Stimulated activated CD4-positive, alpha-beta T cell treated with anti-CD3 and anti-CD28 coated beads, Interleukin-4, amount 100 ng/mL, for 24 hours (primary cell): ENCODE measurements at places on chromosomes 7 and 10.

DNA sequence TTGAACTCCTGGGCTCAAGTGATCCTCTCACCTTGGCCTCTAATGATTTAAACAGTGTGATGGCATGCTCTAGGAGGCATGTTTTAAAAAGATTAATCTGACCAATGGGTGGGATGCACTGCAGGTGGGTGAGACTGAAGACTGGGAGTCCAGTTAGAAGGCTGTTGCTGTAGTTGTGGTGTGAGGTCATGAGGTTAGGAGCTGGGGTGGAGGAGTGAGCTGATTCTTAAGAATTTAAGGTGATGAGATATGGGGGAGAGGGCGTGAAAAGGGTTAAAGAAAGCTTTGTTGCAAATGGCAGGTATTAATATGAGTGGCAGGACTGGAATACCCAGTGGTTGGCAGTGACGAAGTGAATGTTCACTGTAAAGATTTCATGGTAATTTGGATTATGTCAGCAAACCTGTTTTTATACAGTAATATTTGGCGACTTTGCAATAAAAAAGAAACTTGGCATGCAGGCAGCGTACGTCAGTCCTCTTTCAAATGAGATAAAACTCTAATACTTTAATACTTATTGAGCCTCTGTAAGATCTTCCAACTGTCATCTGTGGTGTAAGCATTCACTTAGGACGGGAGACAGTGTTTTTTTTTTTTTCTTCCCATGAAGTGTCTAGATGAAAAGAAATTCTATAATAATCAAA, 72.8 kb upstream of the MTPN start:
- DNase-seq: no peak

GRCh38 chr10:65754112-65754511, 1171.7 kb upstream of the LRRTM3 start:
- DNase-seq: no peak

DNA sequence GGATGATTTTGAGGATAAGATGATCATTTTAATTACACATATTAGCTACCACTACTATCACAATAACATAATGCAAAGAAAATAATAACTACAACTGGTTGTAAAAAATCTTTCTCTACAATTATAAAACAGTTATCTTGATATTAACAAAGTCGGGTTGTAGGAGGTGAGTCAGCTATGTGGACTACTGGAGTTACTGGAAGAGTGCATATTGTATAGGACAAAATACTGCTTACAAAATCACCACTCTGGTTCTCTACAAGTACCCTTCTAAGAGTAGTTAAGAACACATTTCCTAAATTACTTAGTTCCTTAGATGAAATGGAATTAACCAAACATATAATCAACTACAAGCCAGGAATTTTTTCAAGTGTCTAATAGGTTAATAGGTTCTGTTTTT, 74.1 kb downstream of the HYCC1 start:
- no peak for DNase-seq

DNA sequence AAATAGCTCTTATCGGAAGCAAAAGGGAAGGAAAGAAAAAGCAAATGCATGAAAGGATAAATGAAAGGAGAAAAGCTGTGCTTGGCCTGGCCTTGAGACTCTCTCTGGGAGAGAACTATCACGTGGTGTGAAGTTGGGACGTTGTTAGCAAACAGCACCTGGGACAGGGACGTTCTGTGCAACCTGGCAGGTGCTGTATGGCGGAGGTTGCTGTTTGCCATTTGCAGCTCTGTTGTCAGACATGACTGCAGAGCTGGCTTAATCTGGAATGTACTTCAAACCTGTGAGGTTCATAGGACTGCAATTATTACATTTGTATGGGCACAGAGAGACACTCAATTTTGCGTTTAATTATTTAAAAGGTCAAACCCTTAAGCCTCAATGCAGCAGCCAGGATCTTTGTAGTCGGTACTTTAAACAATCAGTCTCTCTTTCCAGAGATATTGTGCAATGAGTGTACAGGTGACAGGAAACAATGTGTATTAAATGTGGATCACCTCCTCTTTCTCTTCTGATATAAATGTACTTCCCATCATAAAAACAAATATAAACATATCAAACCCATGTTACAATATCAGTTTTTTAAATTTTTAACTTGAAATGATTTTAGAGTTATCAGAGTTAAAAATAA, 800.5 kb upstream of the KCND2 start:
- no peak for DNase-seq

DNA sequence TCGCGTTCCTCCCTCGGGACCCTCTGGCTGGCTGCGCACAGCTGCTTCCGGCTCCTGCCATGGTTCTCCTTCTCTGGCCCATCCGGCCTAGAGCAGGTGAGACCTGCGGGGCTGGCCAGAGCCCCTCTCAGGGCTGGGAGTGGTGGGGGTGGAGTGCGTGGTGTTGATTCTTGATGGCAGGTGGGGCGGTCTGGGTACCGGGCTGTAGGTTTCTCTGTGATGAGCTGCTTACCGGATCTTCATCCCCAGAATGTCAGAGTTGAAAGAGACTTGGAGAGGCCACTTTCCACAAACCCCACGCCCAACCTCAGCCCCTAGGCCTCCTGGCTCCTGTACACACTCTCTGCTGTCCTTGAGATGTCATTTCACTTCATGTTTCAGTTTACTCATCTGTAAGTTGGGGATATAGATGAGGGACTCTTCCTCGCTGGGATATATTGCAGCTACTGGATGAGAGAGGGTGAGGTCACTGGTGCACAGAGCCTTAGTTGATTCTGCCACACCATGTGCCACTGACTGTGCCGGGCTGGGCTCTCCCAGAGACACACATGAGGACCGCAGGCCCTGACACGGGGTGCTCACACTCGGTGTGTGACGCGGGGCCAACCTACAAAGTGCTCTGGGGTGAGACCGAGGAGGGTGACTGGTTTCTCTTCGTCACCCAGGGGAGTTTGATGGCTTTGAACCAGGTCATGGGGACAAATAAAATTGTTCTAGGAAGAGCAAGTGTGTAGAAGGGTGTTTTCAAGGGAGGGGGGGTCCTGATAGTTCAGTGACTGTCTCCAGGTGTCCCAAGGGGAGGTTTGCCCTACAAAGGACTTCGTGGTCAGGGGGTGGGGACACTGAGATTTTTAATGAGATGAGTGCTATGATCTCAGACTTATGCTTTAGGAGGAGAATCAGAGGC, 29.5 kb downstream of the ZNF775 start:
- DNase-seq: no peak

GRCh38 chr7:46776790-46777189, 805.1 kb downstream of the TNS3 start:
- no peak for DNase-seq

- DNase-seq: no peak
Measured at GRCh38 chr7:127993987-127994386, 37.2 kb downstream of the LRRC4 start.

DNA sequence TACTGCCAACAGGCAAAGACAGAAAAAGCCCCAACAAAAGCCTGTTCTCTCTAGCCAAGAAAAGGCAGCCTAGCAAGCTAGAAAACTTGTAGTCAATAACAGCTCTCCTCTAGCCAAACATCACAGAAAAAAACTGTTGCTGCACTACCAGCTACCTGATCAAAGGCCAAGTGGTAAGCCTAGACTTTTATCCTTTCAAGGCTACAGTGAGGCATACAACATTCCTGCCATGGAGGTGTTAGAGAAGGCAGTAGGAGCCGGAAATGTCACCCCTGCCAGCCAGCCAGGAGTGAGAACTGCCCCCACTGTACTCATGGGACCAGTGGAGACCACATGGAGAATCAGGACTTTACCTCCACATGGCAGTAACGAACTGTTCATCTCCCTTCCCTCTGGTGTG, 31.2 kb downstream of the CCDC126 start:
- DNase-seq: no peak

DNA sequence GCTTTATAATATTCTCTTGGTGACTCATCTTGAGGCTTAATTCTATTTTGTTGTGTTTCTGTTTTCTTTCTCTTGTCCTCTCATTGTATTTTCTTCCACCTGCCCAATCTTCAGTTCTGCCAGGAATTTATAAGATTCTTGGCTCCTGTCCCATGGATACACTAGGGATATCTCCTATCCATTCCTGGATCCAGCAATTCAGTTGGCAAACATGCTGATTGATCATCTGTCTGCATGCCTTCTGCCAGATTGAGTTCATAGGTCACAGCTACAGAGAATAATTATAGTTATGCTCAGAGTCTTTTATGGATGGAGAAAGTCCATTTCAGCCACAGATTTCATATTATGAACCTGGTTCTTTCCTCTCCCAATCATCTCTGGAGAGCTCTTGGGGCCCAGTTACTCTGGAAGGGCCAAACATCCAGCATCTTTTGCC, 140.4 kb upstream of the MAGI2 start:
- no peak for DNase-seq

DNA sequence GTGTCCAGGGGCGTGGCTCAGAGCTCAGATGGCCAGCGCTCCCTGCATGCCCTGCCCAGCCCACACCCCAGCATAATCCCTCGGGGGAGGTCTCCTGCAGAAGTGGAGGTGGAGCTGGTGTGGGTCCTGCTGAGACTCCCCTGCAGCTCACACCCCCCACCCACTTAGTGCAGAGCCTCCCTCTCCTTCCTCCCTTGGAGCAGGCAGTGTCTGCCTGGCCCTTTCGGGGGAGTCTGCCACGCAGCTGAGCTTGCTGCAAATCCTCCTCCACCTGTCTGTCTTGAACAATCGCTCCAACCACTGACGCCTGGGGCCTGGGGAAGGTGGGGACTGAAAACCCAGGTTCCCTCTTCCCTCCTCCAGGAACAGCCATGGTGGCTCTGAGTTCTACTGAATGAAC, 219.7 kb upstream of the PPP2R2D start:
- no peak for DNase-seq

GRCh38 chr7:35037211-35037525, at the start of gene DPY19L1:
TSS of gene DPY19L1 (minus strand) at chr7:35037485. CDS start at chr7:35037394, 91 bp downstream.
- DNase-seq: no peak

DNA sequence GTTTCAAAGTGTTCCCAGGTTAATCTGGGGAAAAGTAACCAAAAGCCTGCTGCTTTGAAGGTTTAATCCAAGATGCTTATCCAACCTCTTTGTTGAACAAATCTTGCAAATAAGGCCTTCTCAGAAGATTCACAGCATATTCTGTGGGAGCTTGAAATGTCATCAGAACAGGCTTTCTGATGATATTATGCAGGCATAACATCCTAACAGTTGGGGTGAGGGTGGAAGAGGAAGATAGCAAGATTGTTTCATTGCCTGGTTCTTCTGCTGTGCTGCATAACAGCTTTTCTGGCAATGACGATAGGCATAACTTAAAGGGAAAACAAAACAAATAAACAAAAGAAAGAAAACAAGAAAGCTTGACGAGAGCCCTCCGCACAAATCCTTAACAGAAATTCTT, 217.4 kb downstream of the PHF14 start:
- DNase-seq: no peak

- DNase-seq: no peak
Measured at GRCh38 chr10:125679436-125679835, 3.5 kb downstream of the TEX36 start.

- no peak for DNase-seq
Measured at GRCh38 chr10:19154375-19154774, 105.8 kb downstream of the MALRD1 start.

DNA sequence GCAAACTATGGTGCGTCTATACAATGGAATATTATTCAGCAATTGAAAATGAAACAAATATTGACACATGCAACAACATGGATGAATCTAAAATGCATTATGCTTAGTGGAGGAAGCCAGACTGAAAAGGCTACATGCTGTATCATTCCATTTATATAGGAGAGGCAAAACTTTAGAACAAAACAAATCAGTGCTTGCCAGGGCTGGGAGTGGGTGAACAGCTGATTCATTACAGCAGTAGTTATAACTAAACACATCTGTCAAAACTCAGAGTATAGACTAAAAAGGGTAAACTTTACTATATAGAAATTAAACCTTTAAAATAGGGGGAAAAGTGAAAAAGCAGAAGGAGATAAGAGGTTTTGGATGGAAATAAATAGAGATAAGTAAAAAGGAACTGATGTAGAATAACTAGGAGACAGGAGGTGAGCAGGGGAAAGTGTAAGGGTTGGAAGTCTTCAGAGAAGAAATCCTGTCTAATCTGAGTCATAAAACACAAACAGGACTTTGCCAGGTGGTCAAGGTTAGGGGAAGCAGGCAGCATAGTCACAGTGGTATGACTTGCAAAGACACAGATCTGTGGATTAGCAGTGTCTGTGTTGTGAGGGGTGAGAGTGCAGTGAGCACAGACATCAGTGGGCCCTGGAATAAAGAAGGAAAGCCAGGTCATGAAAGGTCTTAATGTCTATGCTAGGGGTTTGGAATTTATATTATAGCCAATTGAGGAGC, 349.8 kb downstream of the PHTF2 start:
- no peak for DNase-seq

DNA sequence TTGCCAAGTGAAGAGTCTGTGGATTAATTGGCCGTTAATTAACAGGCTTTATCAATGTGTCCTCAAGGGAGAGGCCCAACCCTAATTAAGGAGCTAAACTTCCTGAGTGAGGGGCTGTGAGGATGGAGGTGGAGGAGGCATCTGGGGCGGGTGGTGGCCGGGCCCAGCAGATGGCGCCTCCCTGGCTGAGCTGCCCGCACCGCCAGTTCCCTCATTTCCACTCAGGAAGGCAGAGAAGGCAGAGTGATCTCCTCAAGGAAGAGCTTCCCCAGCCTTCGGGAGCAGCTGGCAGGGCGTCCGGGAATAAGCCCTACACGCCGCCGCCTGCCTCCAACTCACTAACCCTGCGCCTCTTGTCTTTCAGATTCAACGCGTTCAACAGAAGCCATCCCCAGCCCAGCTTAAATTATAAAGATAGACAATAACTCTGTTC, 112.2 kb downstream of the CYTH3 start:
- no peak for DNase-seq

GRCh38 chr7:70347463-70348254, 749.4 kb downstream of the AUTS2 start:
- no peak for DNase-seq

DNA sequence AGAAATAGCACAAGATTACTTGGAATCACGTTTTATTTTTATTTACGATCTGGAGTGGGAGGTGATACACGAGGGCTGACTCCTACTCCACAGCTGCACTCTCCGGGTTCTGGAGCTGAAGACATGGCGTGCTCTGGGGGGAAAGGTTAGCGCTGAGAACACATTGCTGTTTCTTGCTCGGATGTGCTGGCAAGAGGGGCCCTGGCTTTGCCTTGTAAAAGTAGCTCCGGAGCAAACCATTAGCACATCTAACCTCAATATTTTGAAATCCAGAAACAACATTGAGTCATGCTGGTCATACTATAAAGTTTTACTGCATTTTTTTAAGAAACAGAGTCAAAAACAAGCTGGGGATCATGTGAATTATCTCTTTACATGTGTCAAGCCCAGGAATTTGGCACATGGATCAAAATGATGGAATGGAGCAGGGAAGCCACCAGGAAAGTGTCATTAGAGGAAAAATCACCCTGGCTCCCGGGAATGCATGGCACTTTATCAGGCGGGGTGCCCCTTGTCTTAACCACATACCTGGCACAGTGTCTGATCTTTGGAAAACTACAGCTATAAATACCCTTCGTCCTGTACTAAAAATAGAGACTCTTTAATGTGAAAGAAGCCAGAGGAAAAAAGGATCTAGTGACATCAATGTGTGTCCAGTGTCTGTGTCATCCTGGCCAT, 31.6 kb upstream of the LYZL1 start:
- no peak for DNase-seq

GRCh38 chr7:70695795-70696083, 436.2 kb upstream of the GALNT17 start:
- DNase-seq: no peak
